Right ventricle myocardium inferior (tissue), 1 donor: ENCODE measurements at places on chromosomes 3 and 15. TPM values are rescaled to one million over a fixed set of nuclear protein-coding genes. Genes with fewer than 3 reads are reported as not detected.

DNA sequence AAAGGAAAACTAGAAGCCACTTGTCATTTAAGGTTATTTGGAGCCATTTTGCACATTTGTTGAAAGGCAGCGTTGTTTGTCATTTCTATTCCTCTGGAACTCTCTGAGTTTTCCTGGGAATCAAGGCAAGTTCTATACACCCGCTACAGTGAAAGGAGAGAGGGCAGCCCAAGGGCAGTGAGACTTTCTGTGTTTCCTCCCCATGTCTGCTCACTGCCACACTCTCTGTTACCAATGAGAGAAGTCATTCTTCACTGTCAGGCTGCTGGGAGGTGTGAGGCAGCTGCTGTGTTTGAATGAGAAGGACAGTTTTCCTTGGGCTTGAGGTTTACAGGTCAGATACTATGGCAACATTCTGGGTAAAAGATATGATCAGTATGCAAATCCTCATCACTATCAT is 36.0 kb downstream of the ATP13A5 start:
- DNase-seq: no peak

DNA sequence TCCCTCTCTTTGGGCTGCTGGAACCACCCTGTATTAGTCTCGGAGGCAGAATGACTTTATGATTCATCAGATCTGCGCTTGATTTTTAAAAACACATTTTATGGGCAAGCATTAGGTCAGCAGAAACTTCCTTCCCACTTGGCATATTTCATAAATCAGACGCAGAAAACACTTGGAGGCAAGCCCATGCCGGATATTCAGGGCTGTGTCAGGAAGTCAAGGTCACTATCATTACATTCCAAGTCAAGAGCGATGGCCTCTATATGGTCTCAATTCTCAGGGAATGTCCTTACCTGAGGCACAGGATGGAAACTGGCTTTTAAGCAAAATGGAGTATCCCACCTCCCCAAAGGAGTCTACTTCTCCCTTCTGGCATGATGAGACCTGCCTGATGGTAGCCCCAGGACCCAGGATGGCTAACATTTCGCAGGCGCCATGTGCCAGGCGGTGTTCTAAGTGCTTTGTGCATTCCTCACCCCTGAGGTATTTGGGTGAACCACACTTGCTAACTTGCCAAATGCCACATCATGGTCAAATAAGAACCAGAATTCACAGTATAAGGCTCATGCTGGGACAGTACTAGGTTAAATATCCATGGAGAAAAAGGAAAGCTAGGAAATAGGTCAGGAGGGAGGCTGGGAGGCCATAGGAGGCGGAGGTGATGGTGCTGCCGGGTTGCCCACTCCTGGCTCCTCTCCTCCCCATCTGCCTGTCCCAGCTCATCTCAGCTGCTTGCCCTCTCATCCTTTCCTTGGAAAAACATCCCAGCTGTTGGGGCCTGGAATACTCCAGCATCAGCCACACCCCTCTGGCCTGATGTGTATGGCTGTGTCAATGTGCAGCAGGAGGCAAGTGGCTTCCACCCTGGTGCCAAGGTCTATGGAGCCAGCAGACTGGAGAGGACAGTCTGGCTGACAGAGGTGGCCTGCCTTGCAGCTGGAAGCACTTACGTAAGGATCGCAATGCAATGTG is 18.8 kb downstream of the BCL2L10 start:
- no peak for DNase-seq

DNA sequence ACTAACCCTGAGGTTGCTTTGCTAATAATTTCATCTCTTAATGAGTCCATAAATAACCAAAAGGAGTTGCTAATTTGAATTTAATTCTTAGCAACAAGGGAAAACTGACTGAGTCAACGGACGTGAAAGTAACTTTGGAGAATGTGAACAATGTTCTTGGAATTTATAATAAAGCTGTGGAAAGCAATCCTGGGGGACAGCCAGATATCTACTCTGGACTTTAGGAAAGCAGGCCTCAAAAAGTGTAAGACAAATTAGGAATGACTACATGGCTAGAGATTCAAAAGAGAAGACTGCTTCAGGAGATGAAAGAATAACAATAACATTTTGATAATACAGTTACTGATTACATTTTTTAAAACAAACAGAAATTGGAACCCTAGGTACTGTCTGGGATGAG is 318.4 kb upstream of the COL8A1 start:
- DNase-seq: no peak

Gene MME
- 4.8 TPM for total RNA-seq

Gene CGNL1
- 10.0 TPM for total RNA-seq
